ENCODE measurements at places on chromosomes 2 and 18. TPM values are rescaled to one million over a fixed set of nuclear protein-coding genes. Genes with fewer than 3 reads are reported as not detected.

Gene APCDD1
- not detected for total RNA-seq

DNA sequence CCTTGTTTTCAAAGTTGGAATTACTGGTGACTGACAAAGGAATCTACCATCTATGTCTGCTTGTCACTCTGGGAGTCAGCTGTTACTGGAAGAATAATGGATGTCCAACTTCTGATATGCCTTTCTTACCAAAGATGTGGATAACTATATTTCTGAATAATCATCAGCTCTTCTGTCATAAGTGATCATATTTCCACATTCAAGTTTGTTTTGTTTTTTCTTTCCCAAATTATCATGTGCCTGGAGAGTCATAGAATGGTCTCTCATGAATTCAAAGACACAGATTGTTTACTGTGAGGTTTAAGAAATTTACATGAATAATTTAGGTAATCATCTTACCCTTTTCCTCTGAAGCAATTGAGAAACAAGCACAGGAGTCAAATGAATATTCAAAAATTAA is 986.7 kb upstream of the CDH2 start:
- no peak overlapping the region for H3K4me3 ChIP-seq
- no peak overlapping the region for H3K27ac ChIP-seq
- no peak for DNase-seq
- H3K4me1 ChIP-seq, result no peaks in the 10 kb centered on the region
- no peaks in the 10 kb centered on the region for H3K27me3 ChIP-seq
- no peaks in the 10 kb centered on the region for H3K36me3 ChIP-seq

- no peak for DNase-seq
- H3K27ac ChIP-seq, result no peak overlapping the region
- H3K27me3 ChIP-seq, result no peaks in the 10 kb centered on the region
- no peaks in the 10 kb centered on the region for H3K36me3 ChIP-seq
- H3K4me3 ChIP-seq, result no peak overlapping the region
Measured at GRCh38 chr18:45589356-45590035, 25.8 kb upstream of the SLC14A2 start.

GRCh38 chr2:143796051-143796450 is 666.8 kb downstream of the ARHGAP15 start:
- no peaks in the 10 kb centered on the region for H3K27me3 ChIP-seq
- H3K4me3 ChIP-seq, result no peak overlapping the region
- H3K27ac ChIP-seq, result no peak overlapping the region
- H3K36me3 ChIP-seq, result no peaks in the 10 kb centered on the region

Gene GAREM2
- 3.5 TPM for total RNA-seq

- H3K27ac ChIP-seq, result no peak overlapping the region
- H3K27me3 ChIP-seq, result no peaks in the 10 kb centered on the region
- H3K36me3 ChIP-seq, result no peaks in the 10 kb centered on the region
- H3K4me3 ChIP-seq, result no peak overlapping the region
- H3K4me1 ChIP-seq, result no peaks in the 10 kb centered on the region
Measured at GRCh38 chr2:63699549-63699839, 110.7 kb downstream of the MDH1 start.

Gene MFSD2B
- total RNA-seq, result not detected

DNA sequence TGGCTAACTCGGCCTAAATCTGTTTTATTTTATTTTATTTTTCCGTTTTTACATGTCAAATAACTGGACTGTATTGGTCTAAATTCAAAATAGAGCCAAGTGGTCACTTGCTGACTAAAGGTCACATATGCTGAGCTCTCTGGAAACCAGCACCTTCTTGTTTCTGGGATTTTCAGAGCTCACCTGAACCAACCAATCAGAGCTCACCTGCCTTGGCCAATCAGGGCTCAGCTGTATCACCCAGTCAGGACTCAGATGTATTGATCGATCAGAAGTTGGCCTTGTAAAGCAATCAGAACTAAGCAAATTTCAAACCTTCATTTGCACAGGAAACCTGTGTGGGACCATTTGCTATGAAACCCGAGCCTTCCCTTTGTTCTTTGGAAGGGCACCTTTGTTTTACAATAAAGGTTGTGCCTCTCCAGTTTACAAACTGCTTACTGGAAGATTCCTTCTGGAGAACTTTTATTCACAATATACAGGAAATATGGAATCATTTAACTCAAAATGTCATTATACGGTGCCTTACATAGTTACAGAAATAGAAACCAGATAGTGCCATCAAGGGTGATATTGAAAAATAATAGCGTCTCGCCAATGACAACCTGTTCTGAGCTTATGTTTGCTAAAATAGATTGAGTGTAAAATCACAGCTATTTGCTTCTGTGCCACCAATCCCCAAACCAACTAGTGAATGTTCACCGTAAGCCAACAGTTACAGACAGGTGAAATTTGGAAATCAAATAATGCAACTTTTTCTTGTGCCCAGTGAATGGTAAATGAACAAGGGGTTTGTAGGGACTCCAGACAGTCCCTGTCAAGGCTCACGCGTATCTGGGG is 17.3 kb upstream of the PSD4 start:
- peaks cover 8% of the 10 kb centered on the region for H3K27me3 ChIP-seq
- peak overlapping the region; percentile 64 for H3K27ac ChIP-seq
- no peaks in the 10 kb centered on the region for H3K36me3 ChIP-seq
- peaks cover 18% of the 10 kb centered on the region for H3K4me1 ChIP-seq

Gene FAHD2B
- 21.0 TPM for total RNA-seq

- DNase-seq, result no peak
- H3K36me3 ChIP-seq, result peaks cover 31% of the 10 kb centered on the region
- no peaks in the 10 kb centered on the region for H3K27me3 ChIP-seq
- peak overlapping the region; percentile 89 for H3K27ac ChIP-seq
- no peak overlapping the region for H3K4me3 ChIP-seq
- peaks cover 47% of the 10 kb centered on the region for H3K4me1 ChIP-seq
Measured at GRCh38 chr18:62586781-62587487, 64.1 kb downstream of the ZCCHC2 start.

DNA sequence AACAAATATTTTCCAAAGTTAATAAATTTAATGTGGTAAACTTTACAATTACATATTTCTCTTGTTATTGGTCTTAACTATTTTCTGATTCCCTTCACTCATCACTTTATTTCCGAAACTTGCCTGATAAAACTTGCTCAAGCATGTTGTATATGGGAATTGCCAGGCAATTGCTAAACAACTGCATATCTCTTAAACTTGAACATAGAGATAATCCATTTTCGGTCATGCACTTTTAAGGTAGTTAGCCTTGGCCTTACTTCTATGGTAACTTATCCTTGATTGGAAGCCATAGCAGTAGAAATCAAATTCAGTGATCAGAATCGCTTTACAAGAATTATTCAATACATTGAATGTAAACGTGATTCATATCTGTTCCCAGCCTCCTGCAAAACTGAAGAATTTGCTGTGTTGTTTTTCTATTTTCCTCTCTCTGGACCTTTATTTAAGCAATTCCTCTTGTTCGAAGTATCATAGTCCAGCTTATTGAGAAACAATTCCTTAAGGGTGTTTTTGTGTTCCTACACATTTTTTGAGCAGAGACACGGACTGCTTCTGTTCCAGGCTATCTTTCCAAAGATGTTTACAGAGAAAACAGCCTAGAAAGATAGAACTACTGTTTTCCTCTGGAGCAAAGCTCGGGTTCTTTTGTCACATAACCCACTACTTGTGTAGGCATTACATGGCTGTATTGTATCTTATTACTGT is 674.3 kb downstream of the IRS1 start:
- no peak for DNase-seq
- H3K4me1 ChIP-seq, result no peaks in the 10 kb centered on the region
- no peaks in the 10 kb centered on the region for H3K36me3 ChIP-seq
- H3K27ac ChIP-seq, result no peak overlapping the region
- H3K27me3 ChIP-seq, result peaks cover 4% of the 10 kb centered on the region

GRCh38 chr2:85310330-85310729 is 17.5 kb downstream of the TGOLN2 start:
- peaks cover 24% of the 10 kb centered on the region for H3K36me3 ChIP-seq
- H3K27ac ChIP-seq, result no peak overlapping the region
- DNase-seq, result no peak
- no peak overlapping the region for H3K4me3 ChIP-seq

Gene RSAD2
- total RNA-seq, result 119 TPM

DNA sequence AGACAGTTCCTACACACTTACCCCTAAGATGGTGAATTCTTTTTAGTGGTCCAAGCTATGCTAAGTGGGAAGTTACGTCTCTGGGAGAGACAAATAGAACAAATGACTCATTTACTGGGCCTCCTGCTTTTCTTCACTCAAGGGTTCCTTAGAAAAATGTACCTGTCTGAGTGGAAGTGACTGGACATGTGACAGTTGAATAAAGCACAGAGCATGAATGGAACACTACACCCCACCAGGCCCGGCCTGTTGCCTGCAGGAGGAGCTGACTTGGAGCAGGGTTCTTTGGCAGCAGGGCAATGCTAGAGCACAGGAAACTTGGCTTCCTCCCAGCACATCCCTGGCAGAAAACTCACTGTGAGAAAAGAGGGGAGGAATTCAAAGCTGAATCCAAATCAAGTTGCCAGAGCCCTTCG is 451.0 kb upstream of the SETBP1 start:
- no peaks in the 10 kb centered on the region for H3K36me3 ChIP-seq
- H3K27ac ChIP-seq, result no peak overlapping the region
- DNase-seq, result no peak
- H3K4me1 ChIP-seq, result no peaks in the 10 kb centered on the region
- no peaks in the 10 kb centered on the region for H3K27me3 ChIP-seq

DNA sequence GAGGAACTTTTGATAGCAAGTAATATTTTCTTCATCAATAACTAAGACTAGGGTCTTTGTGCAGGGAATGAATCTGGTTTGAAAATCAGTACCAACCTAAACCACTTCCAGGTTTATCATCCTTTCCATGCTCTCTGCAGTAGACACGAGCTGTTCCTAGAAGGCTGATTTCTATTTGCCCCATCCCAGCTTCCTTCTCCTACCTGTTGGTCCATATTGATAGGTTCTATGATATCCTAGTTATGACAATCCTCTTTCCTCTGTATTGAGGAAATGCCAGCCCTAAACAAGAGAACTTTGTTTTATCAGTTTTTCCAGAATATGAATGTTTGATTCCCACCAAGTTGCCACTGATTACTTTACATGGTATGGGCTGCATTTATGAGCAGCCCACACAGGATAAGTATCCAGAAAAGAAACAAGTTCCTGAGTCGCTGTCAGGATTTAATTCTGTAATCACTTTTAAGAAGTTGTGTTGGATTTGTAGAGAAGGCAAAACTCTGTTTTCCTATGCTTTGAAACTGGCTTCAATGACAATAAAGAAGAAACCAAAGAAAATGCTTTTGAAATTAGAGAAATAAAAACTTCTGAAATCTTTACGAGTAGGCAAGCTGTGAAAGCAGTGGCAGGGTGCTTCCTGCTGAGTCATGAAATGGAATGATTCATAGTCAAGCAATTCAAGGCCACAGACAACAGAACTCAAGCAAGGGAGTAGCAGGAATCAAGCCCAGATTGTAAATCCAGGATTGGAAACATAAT is 37.3 kb upstream of the TANK start:
- peak; percentile 47 for DNase-seq
- H3K27ac ChIP-seq, result peak overlapping the region; percentile 27
- peaks cover 20% of the 10 kb centered on the region for H3K4me1 ChIP-seq
- no peaks in the 10 kb centered on the region for H3K36me3 ChIP-seq
- H3K27me3 ChIP-seq, result no peaks in the 10 kb centered on the region

DNA sequence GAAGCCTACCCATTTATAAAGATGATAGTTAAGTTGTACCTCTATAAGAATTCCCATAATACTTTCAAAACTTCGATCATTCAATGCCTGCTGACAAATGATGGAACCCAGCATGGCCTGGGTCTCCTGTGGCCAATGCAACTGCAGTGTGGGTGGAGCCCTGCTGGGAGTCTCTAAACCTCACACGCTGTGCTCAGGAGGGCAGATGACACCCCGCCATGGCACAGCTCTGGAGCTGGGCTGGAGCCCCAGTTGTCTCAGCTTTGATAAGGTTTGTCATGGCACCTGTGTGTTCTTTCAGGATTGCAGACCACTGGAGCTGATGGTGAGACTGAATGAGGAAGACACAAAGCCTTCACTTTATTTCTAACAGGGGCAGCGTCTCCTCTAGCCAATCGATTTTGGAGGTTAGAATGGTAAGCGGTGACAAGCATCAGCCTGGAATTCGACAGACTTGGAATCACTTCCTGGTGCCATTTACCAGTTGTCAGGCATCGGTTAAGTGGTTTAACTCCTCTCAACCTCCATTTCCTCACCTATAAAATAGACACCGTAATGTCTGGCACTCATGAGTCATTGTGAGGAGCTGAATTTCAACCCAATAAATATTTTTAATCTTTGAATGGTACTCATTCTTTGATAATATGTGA is 383.6 kb upstream of the SALL3 start:
- no peak for DNase-seq
- H3K27ac ChIP-seq, result no peak overlapping the region
- H3K4me1 ChIP-seq, result no peaks in the 10 kb centered on the region
- H3K4me3 ChIP-seq, result no peak overlapping the region

GRCh38 chr2:162747021-162747420 is 91.5 kb downstream of the KCNH7 start:
- no peaks in the 10 kb centered on the region for H3K27me3 ChIP-seq
- H3K36me3 ChIP-seq, result no peaks in the 10 kb centered on the region
- no peak overlapping the region for H3K4me3 ChIP-seq
- no peak overlapping the region for H3K27ac ChIP-seq

DNA sequence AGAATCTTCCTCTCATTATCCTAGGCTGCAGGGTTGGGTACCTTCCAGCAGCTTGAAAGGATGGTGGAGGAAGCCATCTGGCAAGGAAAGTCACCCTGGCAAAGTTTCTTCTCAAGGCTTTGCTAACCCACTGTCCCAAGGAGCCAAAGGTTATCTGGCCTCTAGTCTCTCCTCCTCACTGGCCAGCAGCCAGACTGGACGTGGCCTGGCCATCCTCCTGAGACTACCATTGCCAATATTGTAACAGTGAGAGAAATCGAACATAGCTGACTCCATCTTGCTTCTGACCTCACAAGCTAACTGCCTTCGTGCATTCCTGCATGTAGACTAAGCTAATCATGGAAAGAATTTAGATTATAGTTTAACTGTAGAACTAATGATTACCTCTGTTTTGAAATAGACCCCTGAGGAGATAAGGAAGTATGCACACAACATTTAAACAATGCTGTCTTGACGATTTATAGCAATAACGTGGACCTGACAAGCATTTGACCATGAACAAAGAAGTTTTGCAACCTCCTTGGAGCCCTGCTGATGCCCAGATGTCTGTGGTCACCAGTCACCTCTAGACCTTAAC is 7.8 kb upstream of the ANXA4 start:
- H3K27ac ChIP-seq, result no peak overlapping the region
- peaks cover 3% of the 10 kb centered on the region for H3K4me1 ChIP-seq
- no peak overlapping the region for H3K4me3 ChIP-seq
- H3K27me3 ChIP-seq, result peaks cover 5% of the 10 kb centered on the region

Gene LIPG
- not detected for total RNA-seq

GRCh38 chr2:191301971-191302370 is 56.8 kb downstream of the MYO1B start:
- DNase-seq, result no peak
- H3K4me1 ChIP-seq, result no peaks in the 10 kb centered on the region
- peaks cover 2% of the 10 kb centered on the region for H3K27me3 ChIP-seq
- no peaks in the 10 kb centered on the region for H3K36me3 ChIP-seq

DNA sequence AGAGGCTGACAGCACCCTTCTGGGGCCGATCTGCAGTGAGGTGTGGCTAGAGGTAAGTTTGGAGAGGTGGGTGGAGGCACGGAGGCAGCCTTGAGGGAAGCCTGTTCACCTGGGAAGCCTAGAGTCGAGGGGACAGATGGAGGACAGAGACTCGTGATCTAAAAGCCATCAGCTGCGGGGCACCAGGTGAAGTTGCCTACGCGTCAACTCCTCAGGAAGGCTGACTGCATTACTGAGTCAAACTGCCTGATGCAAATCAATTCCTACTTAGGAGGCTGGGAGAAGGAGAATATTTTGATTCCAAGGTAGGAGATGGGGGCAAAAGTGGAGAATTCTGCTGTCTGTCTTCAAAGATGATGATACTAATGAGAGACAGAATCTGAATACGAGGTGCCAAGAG is 104.4 kb upstream of the SMAD7 start:
- H3K4me3 ChIP-seq, result no peak overlapping the region
- H3K4me1 ChIP-seq, result peaks cover 39% of the 10 kb centered on the region
- peaks cover 7% of the 10 kb centered on the region for H3K36me3 ChIP-seq
- no peak overlapping the region for H3K27ac ChIP-seq

All from activated CD4-positive, alpha-beta memory T cell treated with anti-CD3 and anti-CD28 coated beads, Interleukin-2, amount 10 ng/mL, durations not matched to agents 7 days and 5 days (primary cell).